Hypothalamus (tissue), 51 donors: ENCODE measurements at places on chromosomes 16 and 17.

DNA sequence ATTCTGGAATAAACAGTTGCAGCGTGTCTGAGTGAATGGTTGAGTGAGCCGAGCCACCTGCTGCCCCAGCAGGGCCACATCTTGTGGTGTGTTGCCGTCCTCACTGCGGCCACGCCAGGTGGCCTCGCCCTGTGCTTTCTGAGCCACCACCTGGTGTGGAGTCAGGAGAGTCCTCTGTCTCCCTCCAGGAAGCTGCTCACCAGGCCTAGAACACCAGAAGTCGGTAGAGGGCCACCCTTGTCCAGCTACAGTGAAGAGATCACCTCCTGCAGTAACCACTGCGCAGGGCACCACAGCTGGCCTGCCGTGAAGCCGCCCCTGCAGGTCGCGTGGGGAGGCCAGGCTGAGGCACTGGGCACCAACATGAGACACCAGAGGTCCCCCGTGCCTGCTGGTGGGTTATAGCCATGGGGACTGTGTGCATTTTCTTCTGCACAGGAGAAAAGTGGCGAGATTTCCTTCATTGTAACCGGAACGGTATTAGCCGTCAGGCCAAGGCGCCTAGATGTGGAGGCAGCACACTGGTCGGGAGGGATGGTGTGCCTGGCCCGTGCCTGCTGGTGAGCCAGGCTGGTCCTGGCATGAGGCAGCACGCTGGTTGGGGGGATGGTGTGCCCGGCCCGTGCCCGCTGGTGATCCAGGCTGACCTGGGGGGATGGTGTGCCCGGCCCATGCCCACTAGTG, 28.9 kb upstream of the FOXK2 start:
- DNase-seq, result no peak

DNA sequence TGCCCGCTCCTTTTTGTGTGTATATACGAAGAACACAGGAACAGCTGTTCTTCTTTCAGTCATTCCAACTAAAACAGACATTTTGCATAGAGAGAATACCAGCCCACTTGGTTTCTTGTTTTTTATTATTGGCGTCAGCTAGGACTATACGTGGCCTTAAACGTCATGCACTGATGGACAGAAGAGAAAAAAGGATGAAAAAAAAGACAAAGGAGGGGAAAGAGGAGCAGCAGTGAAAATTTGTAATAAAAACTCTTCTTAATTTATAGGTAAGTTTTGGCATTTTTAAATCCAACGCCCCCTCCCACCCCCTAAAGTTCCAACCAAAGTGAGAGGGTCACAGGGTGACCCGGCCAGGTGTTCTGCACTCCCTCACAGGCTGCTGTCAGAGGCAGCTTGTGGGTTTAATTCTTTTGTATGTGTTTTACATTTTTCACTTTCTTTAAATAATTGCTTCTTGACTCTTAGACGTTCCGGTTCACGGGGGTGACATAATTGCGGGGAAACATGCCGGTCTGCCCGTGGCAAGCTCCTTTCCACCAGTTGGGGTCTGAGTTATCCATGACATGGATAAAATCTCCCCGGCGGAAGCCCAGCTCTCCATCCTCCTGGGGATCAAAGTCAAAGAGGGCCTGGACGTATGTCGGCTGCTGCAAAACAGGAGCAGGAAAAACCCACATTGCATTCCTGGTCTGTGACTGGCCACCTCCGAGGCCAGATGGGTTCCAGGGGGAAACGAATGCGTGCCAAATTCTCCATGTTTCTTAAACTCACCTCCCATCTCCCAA, 30.9 kb upstream of the SLC25A19 start:
- no peak for DNase-seq

- peak; percentile 49 for DNase-seq
Observed at GRCh38 chr16:30748634-30749445, 615 bp downstream of the PHKG2 start.

- no peak for DNase-seq
Observed at GRCh38 chr17:58028578-58028977, 21.5 kb upstream of the SRSF1 start.

DNA sequence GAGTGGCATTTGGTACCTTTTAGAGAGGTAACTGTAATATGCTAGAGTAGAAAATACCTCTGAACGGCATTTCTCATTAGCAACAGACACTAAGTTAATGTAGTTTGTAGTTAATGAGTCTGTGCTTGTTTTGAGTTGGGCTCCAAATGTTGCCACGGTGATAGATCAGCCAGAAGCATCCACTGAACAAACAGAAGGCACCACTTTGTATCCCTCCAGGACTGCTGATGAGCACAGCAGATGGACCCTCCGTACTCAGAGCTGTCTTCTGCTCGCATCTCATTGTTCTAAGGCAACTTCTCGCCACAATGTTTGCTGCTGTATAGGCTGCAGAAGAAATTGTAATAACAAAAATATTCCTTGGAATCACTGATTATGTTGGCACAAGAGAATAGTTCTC, 56.1 kb downstream of the TNRC6C start:
- no peak for DNase-seq

GRCh38 chr16:66682271-66682670, 14.3 kb downstream of the CMTM4 start:
- no peak for DNase-seq

DNA sequence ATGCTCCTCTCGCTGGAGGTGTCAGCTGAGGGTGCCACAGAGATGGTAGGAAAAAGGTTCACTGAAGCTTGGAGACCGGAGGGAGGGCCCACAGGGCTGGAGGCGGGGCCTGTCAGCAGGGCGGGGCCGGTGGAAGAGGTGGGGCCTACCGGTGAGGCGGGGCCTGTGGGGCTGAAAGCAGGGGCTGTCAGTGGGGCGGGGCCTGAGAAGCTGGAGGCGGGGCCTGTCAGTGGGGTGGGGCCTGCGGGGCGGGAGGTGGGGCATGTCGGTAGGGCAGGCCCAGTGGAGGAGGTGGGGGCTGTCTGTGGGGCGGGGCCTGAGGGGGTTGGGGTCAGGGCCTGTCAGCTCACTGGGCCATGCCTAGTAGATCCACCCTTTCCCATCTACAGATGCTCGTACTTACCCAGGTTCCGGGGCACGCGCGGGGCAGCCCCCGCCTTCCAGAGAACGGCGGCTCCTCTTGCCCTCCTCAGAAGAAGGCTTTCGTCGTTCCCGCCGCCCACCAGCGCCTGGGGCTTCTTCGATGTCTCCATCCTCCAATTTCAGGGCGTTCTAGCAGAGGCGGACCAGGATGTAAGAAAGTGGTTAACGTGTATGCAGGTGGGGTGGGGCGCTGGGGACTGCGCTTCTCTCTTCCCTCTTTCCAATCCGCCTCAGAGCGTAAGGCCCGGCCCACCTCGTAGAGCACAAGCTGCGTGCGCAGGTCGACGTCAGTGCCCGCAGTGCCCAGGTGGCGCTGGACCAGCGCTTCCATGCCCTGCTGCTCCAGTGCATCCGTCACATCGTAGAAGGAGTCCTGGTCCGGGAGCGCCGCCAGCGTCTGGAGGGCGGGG, 9.8 kb downstream of the TMEM208 start:
- DNase-seq, result peak; percentile 28

DNA sequence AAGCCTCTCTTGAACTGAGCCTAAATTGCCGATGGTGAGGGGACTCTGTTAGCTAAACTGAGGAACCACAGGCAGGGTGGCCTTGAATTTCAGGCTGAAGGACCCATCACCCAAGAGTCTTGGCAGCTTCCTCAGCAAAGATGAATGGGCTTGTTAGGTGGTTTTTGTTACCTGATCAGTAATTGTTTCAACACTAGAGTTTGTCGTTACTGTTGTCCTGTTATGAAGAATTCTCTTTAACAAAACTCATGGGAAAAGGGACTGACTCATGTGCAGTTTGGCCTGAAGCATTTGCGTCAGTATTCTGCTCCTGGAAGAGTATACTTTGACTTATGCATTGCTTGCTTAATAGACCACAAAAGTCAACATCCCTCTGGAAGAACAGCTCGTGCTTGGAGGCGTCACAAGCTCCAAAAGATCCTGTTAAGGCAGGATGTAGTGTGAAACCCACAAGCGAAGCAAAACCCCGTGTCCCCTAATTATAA, 206.0 kb downstream of the IRX3 start:
- DNase-seq, result no peak

- DNase-seq, result no peak
Observed at GRCh38 chr16:30491744-30492308, 19.3 kb downstream of the ITGAL start.

DNA sequence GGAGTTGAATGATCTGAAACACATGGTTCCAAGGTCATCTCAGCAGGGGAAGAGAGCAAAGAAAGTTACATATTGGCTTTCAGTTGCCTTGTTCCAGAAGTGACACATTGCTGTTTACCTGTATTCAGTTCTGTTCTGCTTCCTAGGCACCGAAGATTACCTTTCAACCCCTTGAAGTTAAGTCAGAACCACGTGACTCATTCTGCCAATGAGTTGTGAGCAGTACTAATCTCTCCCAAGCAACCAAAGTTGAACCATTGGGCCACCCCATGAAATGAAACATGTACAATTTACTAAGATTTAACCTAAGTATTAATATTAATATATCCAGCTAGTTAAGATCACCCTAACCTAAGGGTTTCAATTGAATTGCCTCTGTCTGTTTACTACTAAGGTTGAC, 439.2 kb upstream of the MAF start:
- no peak for DNase-seq

DNA sequence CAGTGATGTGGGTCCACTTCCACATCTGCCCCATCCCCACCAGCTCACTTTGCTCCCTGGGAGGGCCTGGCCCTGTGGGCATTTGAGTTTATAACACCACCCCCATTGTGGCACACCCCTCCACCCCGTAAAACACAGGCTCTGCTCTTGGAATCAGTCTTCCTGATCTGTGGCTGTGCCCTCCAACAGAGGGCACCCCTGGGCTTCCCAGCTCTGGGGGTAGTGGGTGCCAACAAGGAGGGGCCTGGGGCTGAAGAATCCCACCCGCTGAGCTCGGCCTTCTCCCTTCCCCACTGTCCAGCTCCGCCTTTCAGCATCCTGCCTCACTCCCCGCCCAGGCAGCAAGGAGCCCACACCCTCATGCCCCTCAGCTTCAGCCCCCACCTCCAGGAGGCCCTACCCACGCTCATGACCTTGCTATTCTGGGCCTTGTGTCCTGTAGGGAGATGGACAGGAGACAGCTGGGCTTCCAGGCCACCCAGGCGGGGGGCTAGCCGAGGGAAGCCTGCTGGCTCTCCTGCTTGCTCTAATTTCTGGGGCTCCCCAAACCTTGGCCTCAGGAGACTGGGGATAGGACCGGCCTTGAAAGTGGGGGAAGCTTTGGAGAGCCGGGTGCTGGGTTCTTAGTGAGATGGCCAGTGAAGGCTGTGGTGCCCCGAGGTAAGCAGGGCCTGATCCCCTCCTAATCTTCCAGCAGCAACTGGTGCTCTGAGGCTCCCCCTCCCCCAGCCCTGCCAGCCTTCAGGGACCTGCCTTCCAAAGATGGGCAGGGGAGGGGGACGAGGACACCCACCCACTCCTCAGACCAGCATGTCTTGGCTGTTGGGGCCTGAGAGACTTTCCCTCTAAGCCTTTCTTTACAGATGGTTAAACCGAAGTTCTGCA, 2.9 kb upstream of the ATP2A1 start:
- DNase-seq, result no peak
